ENCODE measurements at places on chromosomes 11 and 22. TPM values are rescaled to one million over a fixed set of nuclear protein-coding genes. Genes with fewer than 3 reads are reported as not detected.
A peak's percentile ranks its signal among the peaks of the same experiment; 100 is the strongest.

Gene CDC45
- total RNA-seq: 6.5 TPM

Gene TRIM34
- 10.5 TPM for total RNA-seq

Gene OR8A1
- not detected for total RNA-seq

Gene MMP7
- 5.0 TPM for total RNA-seq

Gene KCTD21
- total RNA-seq: 8.2 TPM

Gene IGSF9B
- 0.32 TPM for total RNA-seq

Gene RBFOX2
- 94.7 TPM for total RNA-seq

- no peak overlapping the region for H3K4me3 ChIP-seq
- no peaks in the 10 kb centered on the region for H3K27me3 ChIP-seq
- no peak for DNase-seq
- no peaks in the 10 kb centered on the region for H3K4me1 ChIP-seq
Observed at GRCh38 chr11:92623055-92623454, 346.4 kb upstream of the MTNR1B start.

DNA sequence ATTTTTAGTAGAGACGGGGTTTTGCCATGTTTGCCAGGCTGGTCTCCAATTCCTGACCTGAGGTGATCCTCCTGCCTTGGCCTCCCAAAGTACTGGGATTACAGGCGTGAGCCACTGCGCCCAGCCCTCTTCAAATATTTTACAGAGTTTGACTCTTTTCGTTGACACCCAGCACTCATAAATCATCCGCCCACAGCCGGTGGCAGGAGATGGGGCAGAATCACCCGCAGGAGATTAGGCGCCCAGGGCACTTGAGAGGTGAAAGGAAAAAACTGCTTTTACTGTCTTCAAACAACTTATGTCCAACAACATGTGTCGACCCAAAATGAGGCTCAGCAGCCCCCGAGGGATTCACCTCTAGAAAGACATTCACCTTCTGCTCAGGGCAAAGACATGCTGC lies 56.9 kb downstream of the OSBP2 start:
- H3K4me1 ChIP-seq: no peaks in the 10 kb centered on the region
- DNase-seq: no peak
- no peak overlapping the region for H3K27ac ChIP-seq
- no peaks in the 10 kb centered on the region for H3K36me3 ChIP-seq
- no peak overlapping the region for H3K4me3 ChIP-seq
- H3K27me3 ChIP-seq: no peaks in the 10 kb centered on the region

DNA sequence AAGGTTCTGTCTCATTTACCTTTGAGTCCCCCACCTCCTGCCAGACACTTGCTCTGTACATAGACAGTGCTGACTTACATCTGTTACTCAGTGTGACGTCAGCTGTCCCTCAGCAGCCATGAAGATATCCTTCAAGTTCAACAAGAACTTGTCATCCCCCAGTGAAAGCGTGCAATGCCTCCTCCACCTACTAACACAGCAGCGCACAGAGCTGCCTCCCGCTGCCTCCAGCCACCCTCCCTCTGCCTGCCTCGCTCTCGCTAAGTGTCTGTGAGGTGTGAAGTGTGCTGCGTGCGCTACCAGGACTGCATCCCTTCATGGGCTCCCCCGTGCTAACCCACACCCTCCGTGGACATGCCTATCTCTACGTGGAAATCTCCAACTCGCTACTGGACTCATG lies 621.4 kb downstream of the BRD1 start:
- no peak overlapping the region for H3K27ac ChIP-seq
- H3K4me3 ChIP-seq: no peak overlapping the region
- no peak for DNase-seq
- H3K36me3 ChIP-seq: no peaks in the 10 kb centered on the region
- H3K4me1 ChIP-seq: no peaks in the 10 kb centered on the region
- H3K27me3 ChIP-seq: no peaks in the 10 kb centered on the region

GRCh38 chr11:17541330-17541885 lies 2.8 kb downstream of the USH1C start:
- H3K27ac ChIP-seq: peak overlapping the region; percentile 97
- H3K4me3 ChIP-seq: peak overlapping the region; percentile 10

DNA sequence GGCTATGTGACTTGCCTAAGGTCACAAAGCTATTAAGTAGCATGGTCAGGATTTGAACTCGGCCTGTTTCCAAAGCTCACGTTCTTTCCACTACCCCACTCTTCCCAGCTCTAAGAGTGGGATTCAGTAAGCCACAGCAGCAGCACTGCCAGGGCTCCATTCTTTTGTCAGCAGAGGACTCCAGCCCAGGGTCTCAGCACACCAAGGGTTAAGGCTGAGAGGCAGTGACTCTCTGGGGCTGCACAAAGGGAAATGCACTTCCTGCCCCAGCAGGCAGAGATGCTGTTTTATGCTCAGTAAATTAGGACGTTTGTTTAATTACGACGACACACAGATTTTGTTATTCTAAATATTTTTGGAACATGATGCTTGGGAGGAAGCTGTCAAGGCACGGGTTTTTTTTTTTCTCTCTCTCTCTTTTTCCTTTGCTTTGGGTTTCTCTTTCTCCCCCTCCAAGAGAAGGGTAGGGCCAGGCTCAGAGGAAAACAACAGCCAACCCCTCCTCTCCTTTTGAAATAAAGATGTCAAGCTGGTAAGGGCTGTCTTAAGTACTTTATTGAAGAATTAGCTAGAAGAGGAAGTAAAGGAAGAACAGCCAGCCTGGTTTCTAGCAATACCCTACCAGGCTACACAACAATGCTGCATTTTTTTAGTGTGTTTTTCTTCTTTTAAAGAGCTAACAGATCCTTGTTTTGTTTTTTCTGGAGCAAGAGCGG lies 2.8 kb downstream of the MYH9 start:
- no peaks in the 10 kb centered on the region for H3K36me3 ChIP-seq
- peak overlapping the region; percentile 87 for H3K27ac ChIP-seq
- H3K27me3 ChIP-seq: no peaks in the 10 kb centered on the region
- DNase-seq: no peak
- peaks cover 15% of the 10 kb centered on the region for H3K4me1 ChIP-seq

- H3K27me3 ChIP-seq: peaks cover 30% of the 10 kb centered on the region
- H3K36me3 ChIP-seq: no peaks in the 10 kb centered on the region
- no peak overlapping the region for H3K4me3 ChIP-seq
- peaks cover 20% of the 10 kb centered on the region for H3K4me1 ChIP-seq
- no peak for DNase-seq
Observed at GRCh38 chr11:123191939-123192338, 3.1 kb downstream of the CLMP start.

GRCh38 chr11:65642014-65642671 lies 4.2 kb downstream of the SIPA1 start:
- no peak for DNase-seq
- no peak overlapping the region for H3K4me3 ChIP-seq
- no peaks in the 10 kb centered on the region for H3K4me1 ChIP-seq
- H3K27me3 ChIP-seq: no peaks in the 10 kb centered on the region

GRCh38 chr11:60069450-60069849 lies 13.0 kb downstream of the MS4A3 start:
- no peaks in the 10 kb centered on the region for H3K27me3 ChIP-seq
- no peak overlapping the region for H3K4me3 ChIP-seq
- no peak overlapping the region for H3K27ac ChIP-seq
- no peaks in the 10 kb centered on the region for H3K36me3 ChIP-seq
- no peak for DNase-seq
